Dermis microvascular lymphatic vessel endothelial cell (primary cell): ENCODE measurements at places on chromosomes 6 and 20.

DNA sequence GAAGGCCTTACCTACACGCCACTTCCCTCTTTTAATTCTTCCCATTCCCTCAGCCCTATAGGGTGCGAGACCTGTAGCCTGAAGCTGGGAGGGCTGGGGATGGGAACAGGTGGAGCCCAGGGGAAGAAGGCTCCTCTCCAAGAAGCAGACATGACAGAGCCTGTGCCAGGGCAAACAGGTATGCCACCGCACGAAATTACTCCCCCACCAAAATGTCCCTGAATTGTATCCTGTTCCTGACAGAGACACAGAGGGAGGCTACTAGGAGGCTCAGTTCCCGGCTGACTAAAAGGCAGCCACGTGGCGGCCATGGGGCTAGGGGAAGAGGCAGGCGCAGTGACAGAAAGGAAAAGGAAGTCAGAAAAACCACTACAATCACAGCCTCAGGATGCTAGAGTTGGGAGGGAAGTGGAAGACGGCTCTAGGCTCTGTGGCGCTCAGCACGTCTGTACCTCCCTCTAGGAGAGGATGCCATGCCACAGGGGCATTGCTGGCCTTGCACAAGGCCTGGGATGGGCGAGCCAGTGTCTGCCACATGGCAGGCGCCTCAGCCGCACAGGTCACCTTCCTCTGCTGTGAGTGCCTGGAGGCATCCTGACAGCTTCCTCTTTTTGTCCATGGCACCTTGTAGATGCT lies 27.7 kb downstream of the TFEB start:
- DNase-seq: no peak

- no peak for DNase-seq
These were observed 736.1 kb downstream of the HDGFL1 start for GRCh38 chr6:23305325-23305943.

- no peak for DNase-seq
These were observed 45.4 kb downstream of the CDS2 start for GRCh38 chr20:5172167-5172601.

- DNase-seq: no peak
These were observed 149.3 kb downstream of the LRRC1 start for GRCh38 chr6:53944091-53944490.

- peak; percentile 48 for DNase-seq
These were observed 19.7 kb downstream of the TIAM2 start for GRCh38 chr6:155014670-155015300.

DNA sequence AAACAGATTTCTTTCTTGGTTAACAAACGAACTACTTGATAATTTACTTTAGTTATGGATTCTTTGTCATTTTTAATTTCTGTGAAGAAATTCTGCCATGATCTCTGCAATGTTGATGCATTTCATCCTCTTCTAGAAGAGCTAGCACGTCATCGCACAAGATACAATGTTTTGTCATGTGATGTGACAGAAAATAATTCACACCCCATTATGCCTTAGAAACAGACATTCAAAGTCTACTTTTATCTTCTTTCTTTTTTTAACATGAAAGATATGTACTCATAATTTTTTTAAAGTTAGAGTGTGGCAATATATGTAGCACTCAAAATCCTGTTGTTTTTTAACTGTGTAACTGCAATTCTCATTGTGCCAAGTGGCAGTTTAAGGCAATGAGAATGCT lies 39.6 kb upstream of the NELFCD start:
- no peak for DNase-seq

- no peak for DNase-seq
These were observed 75.5 kb upstream of the CCDC167 start for GRCh38 chr6:37575221-37575620.

- DNase-seq: peak; percentile 85
These were observed 102.7 kb upstream of the CNKSR3 start for GRCh38 chr6:154613137-154613676.

- peak; percentile 68 for DNase-seq
These were observed 744 bp downstream of the RAB23 start for GRCh38 chr6:57221191-57221935.

GRCh38 chr20:54103067-54103761 lies 32.8 kb upstream of the BCAS1 start:
- peak; percentile 64 for DNase-seq

- DNase-seq: no peak
These were observed 30.3 kb upstream of the OCSTAMP start for GRCh38 chr20:46580613-46581205.

- DNase-seq: no peak
These were observed 132.1 kb upstream of the ADGRB3 start for GRCh38 chr6:68502946-68503345.

DNA sequence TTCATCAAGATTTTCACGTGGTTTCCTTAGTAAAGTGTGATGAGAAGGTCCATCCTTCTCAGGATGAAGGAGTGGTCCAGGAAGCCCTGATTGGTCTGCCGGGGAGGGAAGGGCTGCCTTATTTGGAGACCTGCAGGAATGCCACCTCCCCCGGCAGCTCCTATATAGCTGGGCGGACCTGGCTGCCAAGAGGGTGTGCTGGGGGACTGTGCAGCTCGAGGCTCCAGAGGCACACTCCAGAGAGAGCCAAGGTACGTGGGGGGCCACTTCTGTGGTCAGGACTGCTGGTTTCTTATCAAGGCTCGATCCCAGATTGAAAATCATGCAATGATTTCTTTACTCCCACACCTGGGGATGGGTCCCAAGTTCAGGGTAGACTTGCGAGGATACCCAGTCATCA lies at the start of gene PRND:
PRND (plus strand) TSS at position 191 of the 400 bp plus-strand sequence. CDS start 2,643 bp downstream, outside the sequence.
- no peak for DNase-seq

DNA sequence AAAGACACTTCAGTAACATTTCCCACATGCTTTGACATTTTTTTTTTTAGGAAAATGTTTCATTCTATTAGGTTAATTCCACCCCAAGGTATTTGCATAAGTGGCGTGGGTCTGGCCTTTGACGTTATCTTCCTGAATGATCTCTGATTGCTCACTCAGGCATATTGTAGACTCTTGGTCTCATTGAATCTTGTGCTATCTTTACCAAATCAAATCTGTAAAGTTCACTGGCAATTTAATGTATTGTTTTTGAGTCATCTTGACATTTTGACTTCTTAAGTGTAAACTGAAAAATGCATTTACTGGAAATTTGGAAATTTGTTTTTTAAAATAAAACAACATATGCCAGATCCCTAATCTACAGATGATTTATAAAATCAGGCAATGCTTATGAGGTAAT lies 16.0 kb upstream of the VIP start:
- DNase-seq: no peak

DNA sequence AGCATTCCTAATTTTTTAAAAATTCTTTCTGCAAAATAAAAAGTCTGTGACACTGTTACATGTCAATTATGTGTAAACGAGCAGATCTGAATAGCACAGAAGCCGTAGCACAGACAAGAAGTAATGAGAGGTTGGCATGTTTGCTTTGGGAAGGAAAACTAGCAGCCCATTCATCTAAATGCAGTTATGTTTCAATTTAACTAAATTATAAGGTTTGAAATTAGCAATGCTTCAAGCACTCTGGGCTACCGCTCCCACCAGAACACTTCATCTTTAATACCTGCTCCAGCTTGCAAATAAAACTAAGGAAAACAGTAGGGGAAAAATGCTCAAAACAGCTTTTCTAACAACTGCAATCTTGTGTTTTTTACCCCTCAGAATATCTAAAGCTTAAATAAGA lies 73.9 kb downstream of the PTPRK start:
- DNase-seq: no peak

GRCh38 chr6:149884215-149884614 lies 13.7 kb downstream of the RAET1E start:
- DNase-seq: no peak

DNA sequence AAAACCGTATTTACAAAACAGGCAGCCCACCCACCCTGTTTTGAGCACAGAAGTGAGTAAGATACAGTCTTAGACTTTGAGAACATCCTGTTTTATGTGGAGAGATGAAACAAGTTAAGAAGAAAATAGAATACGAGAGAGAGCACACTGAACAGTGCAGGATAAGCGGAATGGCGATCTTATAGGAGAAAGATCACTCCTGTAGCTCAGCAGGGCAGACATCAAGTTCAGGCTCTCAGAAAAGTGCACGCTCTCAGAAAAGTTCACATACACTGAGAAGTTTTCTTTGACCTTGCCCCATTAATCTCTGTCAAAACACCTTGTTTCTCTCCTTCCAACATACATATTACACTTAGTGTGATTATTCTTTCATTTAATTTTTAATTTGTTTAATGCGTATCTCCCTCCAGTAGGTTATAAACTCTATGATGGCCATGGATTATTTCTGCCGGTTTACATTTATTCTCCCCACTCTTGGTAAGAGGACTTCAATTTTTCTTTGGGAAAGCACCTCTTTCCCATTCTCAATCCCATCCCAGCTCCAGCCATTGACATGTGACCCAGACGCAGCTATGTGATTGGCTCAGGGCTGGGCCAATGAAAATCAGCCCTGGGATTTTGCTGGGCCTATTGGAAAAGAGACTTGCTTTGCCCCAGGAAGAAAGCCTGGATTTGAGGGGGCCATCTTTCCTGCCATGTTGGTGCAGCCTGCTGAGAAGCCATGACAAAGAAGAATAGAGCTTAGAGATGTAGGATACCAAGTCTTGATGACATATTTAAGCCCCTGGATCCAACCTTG lies 16.2 kb downstream of the KCNB1 start:
- DNase-seq: no peak

DNA sequence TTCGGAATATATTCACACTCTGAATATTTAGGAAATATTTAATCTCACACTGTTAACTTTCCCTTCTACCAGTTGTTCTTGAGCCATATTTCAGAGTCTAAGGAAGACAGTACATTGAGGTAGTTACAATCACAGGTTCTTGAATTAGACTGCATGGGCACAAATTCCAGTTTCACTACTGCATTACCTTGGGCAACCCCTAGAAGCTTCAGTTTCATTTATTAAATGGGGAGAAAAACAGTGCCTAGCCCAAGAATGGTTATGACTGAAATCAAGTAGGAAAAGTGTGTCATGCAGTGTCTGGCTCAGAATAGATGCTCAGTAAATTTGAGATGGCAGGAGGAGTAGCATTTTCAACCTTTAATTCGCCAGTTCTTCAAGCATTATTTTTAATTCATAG lies 124.5 kb upstream of the SAMD5 start:
- DNase-seq: no peak

GRCh38 chr6:83928286-83928685 lies 68.8 kb downstream of the CYB5R4 start:
- DNase-seq: no peak

- DNase-seq: no peak
These were observed 27.4 kb upstream of the BMP2 start for GRCh38 chr20:6740096-6740495.

DNA sequence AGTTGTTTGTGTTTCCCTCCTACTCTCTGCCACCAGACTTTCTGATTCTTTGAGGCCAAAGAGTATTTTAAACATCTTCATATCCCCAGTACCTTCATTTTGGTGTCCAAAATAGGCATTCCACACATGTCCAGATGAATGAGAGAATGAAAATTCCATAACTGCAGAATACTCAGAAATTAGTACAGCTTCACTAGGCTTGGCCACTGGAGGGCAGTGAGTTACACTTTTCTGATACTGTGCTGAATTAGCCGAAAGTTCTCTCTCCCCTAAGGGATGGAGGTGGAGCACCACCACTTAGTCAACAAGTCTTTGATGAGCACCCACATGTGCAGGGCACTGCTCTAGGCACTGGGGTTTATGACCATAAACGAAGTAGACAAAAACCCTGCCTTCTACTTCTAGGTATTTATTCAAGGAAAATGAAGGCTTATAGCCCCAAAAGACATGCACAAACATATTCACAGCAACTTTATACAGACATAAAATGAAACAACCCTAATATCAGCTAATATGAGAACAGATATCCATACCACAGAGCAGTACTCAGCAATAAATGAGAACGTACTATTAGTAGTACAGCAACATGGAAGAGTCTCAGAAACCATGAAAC lies 46.1 kb upstream of the TMEM217 start:
- peak; percentile 41 for DNase-seq

DNA sequence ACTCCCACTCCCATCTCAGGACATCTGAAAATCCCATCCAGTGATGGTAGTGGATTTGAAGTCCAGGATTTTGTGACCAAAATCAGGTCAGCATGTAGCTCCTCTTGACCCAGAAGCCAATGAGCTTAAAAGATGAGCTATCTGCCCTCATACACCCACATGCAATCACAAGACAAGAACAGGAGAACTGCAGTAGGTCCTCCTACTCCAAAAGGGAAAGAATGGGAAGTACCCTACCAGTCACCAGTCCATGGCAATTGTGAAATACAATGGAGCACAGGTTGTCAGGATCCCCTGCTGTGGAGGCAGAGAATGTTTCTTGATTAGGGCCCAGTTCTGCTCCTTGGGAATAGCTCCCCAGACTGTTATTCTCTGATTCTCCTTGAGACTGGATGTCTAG lies 347.3 kb upstream of the CNR1 start:
- no peak for DNase-seq

DNA sequence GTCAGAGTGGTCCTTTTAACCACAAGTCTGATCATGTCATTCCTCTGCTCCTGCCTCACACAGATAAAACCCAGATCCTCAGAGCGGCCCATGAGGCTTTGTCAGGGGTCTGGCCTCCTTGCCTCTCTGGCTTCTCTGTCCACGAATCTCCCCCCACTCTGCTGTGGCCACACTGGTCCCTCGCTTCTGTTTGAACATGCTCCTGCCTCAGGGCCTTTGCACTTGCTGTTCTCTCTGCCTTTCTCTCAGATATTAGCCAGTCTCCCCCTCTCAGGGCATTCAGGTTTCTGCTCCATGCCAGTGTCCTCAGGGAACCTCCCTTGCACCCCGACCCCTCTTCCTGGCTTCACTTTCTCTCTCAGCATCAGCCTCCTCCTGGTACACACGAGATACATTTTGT lies 518.5 kb downstream of the PREX1 start:
- DNase-seq: no peak

GRCh38 chr6:15877231-15877630 lies 214.4 kb upstream of the DTNBP1 start:
- DNase-seq: no peak

GRCh38 chr20:34110745-34111641 lies 1.1 kb downstream of the EIF2S2 start:
- peak; percentile 57 for DNase-seq

DNA sequence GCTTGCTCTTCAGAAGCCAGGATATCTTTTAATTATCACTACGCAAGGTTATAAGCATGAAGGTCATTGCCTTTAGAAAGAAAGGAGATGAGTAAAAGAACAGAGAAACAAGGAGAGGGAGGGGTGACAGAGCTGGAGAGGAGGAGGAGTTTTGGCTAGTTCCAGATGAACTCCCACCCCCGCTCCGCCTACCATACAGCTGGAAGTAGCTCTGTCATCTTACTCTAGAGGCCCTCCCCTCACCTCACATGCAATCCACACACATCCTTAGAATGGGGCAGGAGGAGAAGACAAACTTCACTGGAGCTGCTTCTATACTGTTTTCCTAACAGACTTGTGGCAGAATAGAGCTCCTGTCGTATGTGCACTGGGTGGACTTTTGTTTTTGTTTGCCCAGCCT lies 144.7 kb downstream of the SCML4 start:
- no peak for DNase-seq

DNA sequence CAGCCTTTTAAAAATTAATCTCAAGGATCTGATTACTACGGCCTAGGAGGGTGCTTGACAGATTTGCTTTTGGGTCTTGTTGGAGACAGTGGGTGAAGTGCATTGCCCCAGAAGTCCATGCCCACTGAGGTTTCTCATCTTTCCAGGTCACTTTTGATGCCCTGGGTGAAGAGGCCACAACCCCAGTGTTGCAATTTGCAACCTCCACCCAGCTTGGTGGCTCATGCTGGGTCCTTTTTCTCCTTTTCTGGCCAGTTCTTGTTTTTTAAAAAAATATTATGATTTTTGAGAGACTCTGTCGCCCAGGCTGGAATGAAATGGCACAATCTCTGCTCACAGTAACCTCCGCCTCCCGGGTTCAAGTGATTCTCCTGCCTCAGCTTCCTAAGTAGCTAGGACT lies 9.4 kb downstream of the STX11 start:
- DNase-seq: no peak

GRCh38 chr20:64077876-64078551 lies 1.3 kb downstream of the RGS19 start:
- DNase-seq: no peak
